ENCODE measurements at places on chromosomes 16 and 17.

GRCh38 chr17:64017381-64017980, 3.0 kb downstream of the ICAM2 start:
- no peak for DNase-seq

DNA sequence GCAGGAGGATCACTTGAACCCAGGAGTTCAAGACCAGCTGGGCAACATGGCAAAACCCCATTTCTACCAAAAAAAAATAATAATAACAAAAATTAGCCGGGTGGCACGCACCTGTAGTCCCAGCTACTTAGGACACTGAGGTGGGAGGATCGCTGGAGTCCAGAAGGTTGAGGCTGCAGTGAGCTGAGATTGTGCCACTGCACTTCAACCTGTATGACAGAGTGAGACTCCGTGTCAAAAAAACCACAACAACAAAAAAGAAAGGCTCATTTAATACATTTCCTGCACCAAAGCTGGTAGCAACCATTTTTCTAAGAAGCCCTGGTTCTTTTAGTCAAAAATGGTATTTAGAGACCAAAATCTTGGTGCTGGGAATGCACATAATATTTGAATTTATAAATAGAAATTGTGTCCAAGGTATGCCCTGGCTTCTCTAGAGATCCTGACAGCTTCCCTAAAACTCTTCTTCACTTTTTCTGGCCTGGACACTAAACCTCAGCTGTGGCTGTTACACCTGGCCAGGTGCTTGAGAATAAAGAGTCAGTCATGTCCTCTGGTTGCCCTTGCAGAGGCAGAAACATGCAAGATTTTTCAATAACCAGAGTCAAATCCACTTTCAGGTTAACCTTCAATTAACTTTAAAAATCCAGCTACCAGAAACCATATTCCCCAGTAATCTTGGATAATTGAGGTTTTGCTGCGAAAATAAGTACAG, 35.9 kb downstream of the SCNN1B start:
- DNase-seq, result no peak

DNA sequence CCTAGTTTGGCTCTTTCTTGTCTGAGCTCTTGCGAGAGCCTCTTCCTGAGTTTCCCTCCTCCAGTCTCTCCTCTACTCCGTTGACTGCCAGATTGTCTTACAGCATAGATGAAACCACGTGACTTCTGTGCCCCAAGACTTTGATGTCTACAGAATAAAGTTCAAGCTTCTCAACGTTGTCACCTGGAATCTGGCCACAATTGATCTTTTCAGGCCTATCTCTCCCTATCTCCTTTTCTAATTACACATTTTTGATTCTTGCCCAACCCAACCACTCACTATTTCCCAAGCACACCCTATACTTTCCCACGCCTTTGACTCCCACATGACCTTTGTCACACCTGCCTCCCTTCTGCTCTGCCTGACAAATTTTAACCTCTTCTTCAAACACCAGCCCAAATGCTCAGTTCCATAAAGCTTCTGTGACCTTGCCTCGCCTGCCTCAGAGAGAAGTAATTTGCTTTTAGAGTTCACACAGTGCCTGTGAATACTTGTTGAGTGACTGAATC, 52.4 kb upstream of the PMFBP1 start:
- no peak for DNase-seq

DNA sequence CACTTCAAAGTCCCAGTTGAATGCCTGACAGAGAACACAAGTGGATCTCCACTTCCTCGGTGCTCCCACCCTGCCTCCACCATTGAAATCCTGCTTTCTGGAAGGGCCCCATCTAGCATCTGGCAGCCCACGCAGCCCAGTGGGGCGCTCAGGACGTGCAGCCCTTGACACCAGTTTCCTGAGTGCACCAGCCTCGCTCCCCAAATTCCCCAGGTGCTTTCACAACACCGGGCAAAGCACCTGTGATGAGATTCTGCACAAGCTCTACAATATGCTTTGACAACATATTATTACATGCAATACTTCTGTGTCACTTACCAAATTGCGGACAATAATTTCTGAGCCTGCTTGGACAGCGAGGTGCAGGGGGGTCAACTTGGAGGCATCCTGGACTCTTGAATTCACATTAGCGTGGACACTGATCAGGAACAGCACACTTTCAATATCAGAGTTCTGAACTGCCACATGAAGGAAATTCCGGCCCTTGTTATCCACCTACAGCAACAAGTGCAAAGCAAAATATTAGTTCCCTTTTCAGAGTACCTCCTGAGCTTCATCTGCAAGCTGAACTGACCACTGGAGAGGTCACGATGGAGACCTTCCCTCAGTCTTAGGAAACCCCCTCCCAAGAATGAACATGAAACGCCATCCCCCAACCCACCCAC, 33.9 kb downstream of the CYB5D2 start:
- no peak for DNase-seq

Data from CD4-positive, alpha-beta T cell treated with Interleukin-15 for 4 hours (primary cell).